ENCODE measurements at places on chromosomes 5 and 9.

GRCh38 chr5:176747670-176748072, 62.7 kb upstream of the UNC5A start:
- no peaks in the 10 kb centered on the region for H3K36me3 ChIP-seq
- H3K27me3 ChIP-seq = no peaks in the 10 kb centered on the region
- peaks cover 24% of the 10 kb centered on the region for H3K4me1 ChIP-seq
- H3K4me3 ChIP-seq = no peak overlapping the region
- DNase-seq = no peak
- no peak overlapping the region for H3K27ac ChIP-seq

- H3K36me3 ChIP-seq = peaks cover 5% of the 10 kb centered on the region
- H3K4me3 ChIP-seq = no peak overlapping the region
- H3K27ac ChIP-seq = no peak overlapping the region
Observed at GRCh38 chr5:177183142-177183541, 49.6 kb downstream of the NSD1 start.

DNA sequence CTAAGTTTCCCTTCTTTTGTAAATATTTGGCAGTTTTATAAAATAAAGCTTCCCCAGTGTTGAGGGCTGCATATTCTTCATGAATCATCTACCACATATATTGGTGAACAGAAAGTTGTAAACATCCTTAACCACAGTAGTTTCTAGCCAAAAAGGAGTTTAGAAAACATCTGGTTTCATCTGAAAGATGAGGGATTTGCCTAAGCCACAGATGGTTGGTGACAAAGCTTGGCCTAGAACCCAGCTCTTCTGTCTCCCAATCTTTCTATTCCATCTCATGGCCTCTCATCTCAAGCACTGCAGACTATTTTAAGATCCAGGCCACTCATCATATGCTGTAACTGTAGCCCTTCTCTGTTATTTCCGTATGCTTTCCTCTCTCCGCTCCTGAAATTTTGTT, 232.3 kb upstream of the TRPM3 start:
- H3K4me1 ChIP-seq = no peaks in the 10 kb centered on the region
- no peaks in the 10 kb centered on the region for H3K36me3 ChIP-seq
- H3K27me3 ChIP-seq = no peaks in the 10 kb centered on the region
- no peak overlapping the region for H3K4me3 ChIP-seq
- no peak overlapping the region for H3K27ac ChIP-seq

DNA sequence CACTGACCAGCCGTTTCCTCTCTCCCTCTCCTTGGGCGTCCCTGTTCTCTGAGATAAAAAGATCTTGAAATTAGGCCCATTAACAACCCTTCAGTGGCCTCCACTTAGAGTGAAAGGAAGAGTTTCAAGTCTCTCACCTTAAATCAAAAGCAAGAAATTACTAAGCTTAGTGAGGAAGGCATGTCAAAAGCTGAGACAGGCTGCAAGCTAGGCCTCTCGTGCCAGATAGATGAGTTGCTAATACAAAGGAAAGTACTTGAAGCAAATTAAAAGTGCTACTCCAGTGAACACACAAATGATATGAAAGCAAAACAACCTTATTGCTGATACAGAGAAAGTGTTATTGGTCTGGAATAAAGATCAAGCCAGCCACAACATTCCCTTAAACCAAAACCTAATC, 331.3 kb upstream of the SEMA6A start:
- DNase-seq = no peak
- no peaks in the 10 kb centered on the region for H3K36me3 ChIP-seq
- H3K4me3 ChIP-seq = no peak overlapping the region
- H3K27me3 ChIP-seq = no peaks in the 10 kb centered on the region
- H3K27ac ChIP-seq = no peak overlapping the region

DNA sequence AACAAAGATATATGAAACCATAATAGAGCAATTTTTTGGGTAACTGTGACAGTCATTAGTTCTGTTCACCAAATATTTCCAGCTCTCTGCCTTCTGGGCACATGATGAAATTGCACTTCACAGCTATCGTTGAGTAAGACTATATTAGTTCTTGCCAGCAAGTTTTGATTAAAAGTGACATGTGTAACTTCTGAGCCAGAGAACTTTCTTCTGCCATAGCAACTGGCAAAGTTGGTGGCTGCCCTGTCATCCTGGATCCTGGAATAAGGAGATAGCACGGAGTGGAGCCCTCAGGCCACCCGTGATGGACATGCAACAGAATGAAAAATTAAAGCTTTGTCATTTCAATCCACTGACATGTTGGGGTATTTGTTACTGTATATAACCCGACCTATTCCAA, 194.4 kb upstream of the VCAN start:
- H3K27me3 ChIP-seq = no peaks in the 10 kb centered on the region
- no peak for DNase-seq
- H3K27ac ChIP-seq = no peak overlapping the region

- peak overlapping the region; percentile 59 for H3K4me3 ChIP-seq
- H3K27me3 ChIP-seq = no peaks in the 10 kb centered on the region
- no peaks in the 10 kb centered on the region for H3K4me1 ChIP-seq
- H3K27ac ChIP-seq = no peak overlapping the region
- no peak for DNase-seq
Observed at GRCh38 chr5:180253036-180253824, 38.7 kb downstream of the MAPK9 start.

DNA sequence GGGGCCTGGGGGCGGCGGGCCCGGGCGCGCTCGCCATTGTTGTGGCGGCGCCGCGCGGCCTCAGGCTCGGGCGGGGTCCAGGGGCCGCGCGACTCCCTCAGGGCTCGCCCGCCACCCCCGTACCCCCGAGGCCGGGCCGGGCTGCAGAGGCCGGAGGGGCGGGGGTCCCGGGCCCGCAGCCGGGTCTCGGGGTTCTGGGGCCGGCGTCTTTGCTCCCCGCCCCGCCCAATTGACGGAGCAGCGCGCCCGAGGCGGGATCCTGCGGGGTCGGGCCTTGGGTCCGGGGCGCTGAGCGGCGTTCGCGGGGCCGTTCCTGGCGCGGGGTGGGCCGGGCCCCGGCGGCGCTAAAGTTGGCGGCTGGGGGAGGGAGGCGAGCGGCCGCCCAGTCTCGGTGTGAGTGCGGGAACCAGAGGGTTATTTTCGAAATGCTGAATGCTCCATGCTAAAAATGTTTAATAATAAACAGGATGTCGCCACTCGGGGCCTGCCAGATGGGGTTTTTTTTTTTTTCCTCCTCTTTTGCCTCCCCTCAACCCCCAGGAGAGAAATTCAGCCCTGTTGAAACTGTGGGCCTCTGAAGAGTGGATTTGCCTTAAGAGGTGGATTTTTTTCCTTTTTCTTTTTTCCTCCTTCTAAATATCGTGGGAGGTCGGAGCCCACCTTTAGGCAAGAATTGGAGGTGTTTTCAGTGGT, 724 bp downstream of the PRRC2B start:
- H3K27me3 ChIP-seq = no peaks in the 10 kb centered on the region
- H3K4me3 ChIP-seq = peak overlapping the region; percentile 89
- H3K4me1 ChIP-seq = peaks cover 19% of the 10 kb centered on the region
- DNase-seq = no peak
- peak overlapping the region; percentile 65 for H3K27ac ChIP-seq

GRCh38 chr5:133309166-133309795, 257.5 kb downstream of the HSPA4 start:
- no peak for DNase-seq
- H3K4me1 ChIP-seq = no peaks in the 10 kb centered on the region
- no peak overlapping the region for H3K4me3 ChIP-seq

GRCh38 chr9:26399556-26399955, 493.0 kb downstream of the CAAP1 start:
- no peaks in the 10 kb centered on the region for H3K4me1 ChIP-seq
- H3K27me3 ChIP-seq = no peaks in the 10 kb centered on the region
- no peak overlapping the region for H3K4me3 ChIP-seq
- H3K36me3 ChIP-seq = no peaks in the 10 kb centered on the region
- H3K27ac ChIP-seq = no peak overlapping the region

- peaks cover 97% of the 10 kb centered on the region for H3K27me3 ChIP-seq
- H3K4me3 ChIP-seq = no peak overlapping the region
- H3K4me1 ChIP-seq = peaks cover 4% of the 10 kb centered on the region
- H3K27ac ChIP-seq = no peak overlapping the region
- DNase-seq = peak; percentile 40
Observed at GRCh38 chr9:77021291-77021894, 1.9 kb downstream of the FOXB2 start.

DNA sequence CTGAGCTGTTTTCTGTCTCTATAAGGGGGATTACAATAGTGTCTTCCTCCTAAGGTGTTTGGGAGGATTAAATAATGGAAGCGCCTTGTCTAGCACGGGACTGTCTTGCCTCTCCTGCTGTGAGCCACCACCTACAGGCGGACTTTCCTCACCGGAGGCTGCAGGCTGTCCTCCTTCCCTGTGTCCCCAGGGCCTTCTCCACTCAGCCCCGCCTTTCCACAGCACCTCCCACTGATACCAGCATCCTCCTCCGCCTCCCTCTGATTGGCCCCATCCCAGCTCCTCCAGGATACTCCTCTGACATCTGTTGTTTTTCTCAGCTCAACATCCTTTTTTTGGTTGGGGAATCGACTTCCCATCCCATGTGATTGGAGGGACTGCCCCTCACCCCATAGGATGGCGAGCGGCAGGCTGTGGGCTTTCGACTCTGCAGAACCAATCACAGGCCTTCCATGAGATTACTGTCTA, 851 bp upstream of the ZDHHC12 start:
- peaks cover 12% of the 10 kb centered on the region for H3K36me3 ChIP-seq
- H3K27ac ChIP-seq = peak overlapping the region; percentile 70
- no peaks in the 10 kb centered on the region for H3K4me1 ChIP-seq
- no peaks in the 10 kb centered on the region for H3K27me3 ChIP-seq

DNA sequence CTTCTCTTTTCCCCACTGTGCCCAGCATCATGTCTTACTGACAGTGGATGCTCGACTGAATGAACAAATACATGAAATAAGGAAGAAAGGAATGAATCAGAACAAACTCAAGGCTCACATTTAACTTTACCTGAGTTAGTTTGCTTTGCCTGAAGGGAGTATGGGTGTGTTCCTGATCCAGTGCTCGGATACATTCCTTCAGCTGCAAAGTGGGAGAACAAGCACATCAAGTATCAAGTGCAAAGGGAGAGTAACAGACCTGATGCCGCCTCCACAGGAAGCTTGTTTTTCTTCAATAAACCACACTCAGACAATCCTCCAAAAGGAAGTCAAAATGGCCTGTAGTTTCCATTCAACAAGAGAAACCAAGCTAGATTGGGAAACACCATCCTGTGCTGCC, 66.1 kb downstream of the KIF24 start:
- no peak for DNase-seq
- H3K27ac ChIP-seq = no peak overlapping the region
- H3K4me3 ChIP-seq = no peak overlapping the region
- H3K36me3 ChIP-seq = peaks cover 10% of the 10 kb centered on the region

DNA sequence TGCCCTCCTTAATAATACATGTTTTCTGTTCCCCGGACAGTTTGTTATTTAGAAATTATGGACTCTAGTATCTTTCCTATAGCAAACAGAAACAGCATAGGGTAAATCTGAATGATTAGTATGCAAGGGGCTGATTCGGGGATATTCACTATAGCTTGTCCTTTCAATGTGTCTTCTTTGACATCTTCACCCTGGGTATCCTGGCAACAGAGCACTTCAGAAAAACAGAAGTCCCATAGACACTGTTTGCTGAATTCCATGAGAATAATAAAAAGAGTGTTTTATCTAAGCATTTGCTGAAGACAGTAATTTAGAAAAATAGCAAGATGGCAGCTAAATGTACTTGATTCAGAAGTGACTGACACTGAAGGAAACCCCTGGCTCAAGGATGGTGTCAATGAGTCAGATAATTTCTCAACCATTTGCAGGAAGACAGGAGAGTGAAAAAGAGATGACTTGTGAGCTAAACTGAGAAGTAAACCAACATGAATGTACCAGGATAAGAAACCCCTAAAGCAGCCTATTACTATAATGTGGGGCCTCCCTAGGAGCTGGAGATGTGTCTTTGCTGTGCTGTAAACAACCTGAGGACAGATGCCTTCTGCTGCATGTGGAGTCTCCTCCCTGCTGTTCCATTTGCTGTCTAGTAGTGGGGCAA, 246.2 kb downstream of the MAN2A1 start:
- DNase-seq = no peak
- H3K4me1 ChIP-seq = no peaks in the 10 kb centered on the region
- H3K36me3 ChIP-seq = no peaks in the 10 kb centered on the region
- H3K27ac ChIP-seq = no peak overlapping the region

DNA sequence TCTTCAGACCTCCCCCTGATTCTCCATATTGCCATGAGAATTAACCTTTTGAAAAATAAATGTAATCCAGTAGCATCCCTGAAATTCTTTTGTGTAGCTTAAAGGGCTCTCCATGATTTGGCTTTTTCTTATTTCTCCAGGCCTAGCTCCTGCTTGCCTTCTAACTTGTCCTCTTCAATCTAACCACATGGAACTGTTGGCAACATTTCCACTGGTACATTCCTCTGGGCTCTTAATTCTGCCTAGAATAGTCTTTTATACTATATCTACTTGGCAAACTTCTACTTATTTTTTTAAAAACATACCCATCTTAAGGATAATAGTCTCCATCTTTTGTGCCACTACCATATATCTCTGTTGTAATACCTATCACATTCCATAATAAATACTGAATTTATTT, 54.1 kb downstream of the GNG10 start:
- no peaks in the 10 kb centered on the region for H3K27me3 ChIP-seq
- H3K36me3 ChIP-seq = no peaks in the 10 kb centered on the region
- no peak overlapping the region for H3K4me3 ChIP-seq
- DNase-seq = no peak

DNA sequence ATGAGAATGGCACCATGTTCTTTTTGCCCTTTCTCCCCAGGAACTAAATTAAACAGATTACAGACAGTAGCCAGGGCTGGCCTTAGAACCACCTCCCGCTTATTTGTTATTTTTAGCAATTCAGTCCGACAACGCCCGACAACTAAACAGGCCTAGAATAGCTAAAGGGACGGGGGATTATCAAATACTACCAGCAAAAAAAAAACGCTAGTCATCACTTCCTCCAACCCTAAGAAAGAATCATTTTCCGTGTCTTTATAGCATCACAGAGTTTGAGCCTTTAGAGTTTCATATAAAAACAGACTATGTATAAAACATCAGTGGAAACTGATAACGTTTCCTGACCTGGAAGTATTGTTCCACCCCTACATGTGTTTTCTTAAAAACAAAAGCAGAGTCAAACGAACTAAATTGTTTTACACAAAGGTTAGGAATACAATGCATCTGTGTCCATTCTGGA, 35.3 kb downstream of the PFDN1 start:
- peak overlapping the region; percentile 23 for H3K27ac ChIP-seq
- no peaks in the 10 kb centered on the region for H3K27me3 ChIP-seq
- H3K4me3 ChIP-seq = no peak overlapping the region
- DNase-seq = no peak
- no peaks in the 10 kb centered on the region for H3K4me1 ChIP-seq

DNA sequence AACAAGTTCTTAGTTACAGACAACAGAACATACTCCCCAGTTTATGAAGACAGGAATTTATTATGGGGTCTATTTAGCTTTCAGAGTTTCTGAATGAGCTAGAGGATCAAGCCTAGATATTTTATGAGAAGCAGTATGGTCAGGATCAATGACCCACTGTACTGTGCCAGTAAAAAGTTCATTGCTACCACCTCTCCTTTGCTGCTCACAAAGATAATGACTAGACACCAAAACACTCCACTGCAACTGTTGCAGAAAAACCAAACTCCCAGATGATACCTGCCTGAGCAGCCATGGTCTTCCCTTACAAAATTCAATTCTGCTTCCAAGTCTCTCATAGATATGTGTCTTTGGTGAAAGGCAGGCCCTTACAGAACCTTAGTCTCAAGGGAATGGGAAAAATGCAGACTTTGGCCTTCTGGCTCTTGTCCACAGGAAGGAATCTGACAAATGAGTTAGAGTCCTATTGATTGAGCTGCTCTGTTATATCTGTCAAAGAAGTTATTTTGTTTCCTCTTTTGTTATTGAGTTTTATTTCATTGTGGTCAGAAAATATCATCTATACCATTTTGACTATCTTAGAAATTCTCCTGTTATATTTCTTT, 74.7 kb upstream of the RASGRF2 start:
- no peaks in the 10 kb centered on the region for H3K4me1 ChIP-seq
- H3K36me3 ChIP-seq = no peaks in the 10 kb centered on the region
- no peak overlapping the region for H3K4me3 ChIP-seq

Measured in neuronal stem cell (in vitro differentiated cells).